ENCODE measurements at places on chromosomes 6 and 20.

GRCh38 chr20:41405436-41405835 lies 38.8 kb upstream of the EMILIN3 start:
- no peak for DNase-seq

- no peak for DNase-seq
Observed at GRCh38 chr6:166485651-166486535, 100.6 kb downstream of the RAMACL start.

DNA sequence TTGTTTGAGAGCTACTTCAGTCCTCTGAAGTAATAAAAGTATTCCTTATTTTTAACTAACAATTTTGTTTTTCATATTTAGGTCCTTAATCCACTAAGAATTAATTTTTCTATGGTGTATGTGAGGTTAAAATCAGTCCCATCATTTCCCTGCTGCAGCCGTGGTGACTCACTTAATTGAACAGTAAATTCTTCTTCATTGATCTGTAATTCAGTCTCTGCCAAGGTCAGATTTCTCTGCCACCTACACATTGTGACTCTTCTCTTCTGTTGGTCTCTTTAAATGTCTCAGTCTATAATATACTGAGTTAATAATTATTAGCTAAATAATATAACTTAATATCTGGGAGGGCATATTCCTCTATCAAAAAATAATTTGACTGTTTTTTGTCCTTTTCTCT lies 262.3 kb downstream of the UTRN start:
- no peak for DNase-seq

GRCh38 chr6:40634429-40634828 lies 47.3 kb upstream of the LRFN2 start:
- no peak for DNase-seq

- DNase-seq = no peak
Observed at GRCh38 chr6:111631018-111631417, 25.3 kb upstream of the TRAF3IP2 start.

DNA sequence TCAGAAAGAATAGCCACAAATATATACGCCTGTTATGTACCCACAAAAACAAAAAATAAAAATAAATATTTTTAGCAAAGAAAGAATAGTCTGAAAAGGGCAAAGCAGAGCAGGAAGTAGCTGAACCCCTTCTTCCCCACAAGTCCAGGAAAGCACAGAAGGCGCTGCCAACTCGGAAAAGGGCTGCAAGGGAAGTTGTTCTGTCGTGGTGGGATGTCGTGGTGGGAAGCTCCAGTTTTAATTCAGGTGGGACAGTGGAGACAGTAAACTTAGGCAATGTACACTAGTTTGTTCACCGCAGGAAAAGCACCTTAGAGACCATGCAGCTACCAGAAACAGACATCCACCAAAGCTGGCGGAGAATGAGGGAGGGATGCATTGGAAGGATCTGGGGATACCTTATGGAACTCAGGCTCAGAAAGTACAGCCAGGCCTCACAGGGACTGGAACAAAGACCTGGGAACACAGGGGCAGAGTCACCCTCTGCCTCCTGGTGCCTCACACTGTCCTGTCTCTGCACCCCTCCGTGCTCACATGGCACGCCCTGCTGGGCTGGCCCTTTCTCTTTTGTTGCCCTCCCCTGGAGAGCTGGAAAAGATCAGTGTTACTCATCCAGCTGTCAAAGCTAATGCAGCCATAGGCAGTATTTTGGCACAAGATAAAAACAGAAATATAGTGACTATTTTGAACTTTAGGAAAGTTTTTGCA lies 3.3 kb upstream of the APMAP start:
- DNase-seq = peak; percentile 45

DNA sequence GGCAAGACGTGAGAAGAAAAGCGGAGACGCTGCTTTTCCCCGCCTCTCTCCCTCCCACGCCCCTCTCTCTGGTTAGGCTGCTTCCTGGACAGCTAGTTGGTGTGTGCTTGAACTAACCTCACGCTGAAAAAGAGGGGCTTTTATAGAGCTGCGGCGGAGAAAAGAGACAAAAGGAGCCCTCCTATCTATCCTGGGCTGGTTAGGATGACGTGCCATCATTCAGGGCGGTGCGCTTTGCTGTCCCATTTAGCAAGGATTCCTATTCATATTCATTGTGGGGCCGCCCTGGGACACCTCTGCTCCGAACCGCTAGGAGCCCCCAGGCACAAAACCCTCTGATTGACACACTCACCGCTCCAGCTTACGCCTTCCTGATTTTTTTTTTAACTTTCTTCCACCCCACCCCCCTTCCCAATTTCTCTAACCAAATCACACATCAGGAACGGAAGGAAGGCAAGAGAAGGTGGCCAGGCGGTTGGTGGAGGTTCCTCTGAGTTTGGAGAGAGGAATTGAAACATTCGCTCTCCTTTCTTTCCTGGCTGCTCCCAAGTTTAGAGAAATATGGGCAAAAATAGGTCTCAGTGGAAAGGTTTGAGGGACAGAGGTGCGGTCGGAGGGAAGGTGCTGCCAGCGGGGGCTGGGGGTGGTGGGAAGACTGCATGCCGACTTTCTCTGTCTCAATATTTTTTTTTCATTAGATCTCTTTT lies at the start of gene OLIG3:
Gene OLIG3 (minus strand): TSS at position 114 of the 707 bp plus-strand sequence. CDS start 224 bp downstream, outside the sequence.
- DNase-seq = no peak
